Activated CD8-positive, alpha-beta T cell treated with anti-CD3 and anti-CD28 coated beads for 36 hours (primary cell): ENCODE measurements at places on chromosomes 4 and X. TPM values are rescaled to one million over a fixed set of nuclear protein-coding genes. Genes with fewer than 3 reads are reported as not detected.
A peak's percentile ranks its signal among the peaks of the same experiment; 100 is the strongest.

The SLC25A6 gene
- 460 TPM for total RNA-seq

The GABRA4 gene
- not detected for total RNA-seq

The HAND2 gene
- total RNA-seq = not detected

The USP17L13 gene
- total RNA-seq = not detected

The OTUD6A gene
- total RNA-seq = not detected

The KLHL4 gene
- total RNA-seq = not detected

DNA sequence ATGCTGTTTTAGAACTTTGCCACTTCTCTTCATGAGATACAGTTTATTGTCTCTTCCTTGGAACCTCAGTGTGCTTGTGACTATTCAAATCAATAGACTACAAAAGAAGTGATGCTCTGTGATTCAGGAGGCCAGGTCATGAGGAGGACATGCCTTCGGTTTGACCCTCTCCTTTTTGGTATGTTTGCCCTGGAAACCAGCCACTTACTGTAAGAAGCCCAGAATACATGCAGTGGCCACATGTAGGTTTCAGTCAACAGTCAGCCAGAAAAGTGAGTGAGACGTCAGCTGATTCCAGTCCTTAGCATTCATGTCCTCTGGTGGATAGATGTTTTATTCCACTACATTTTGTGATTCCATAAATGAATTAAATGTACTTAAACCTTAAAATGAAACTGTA lies 328.7 kb downstream of the PCDH18 start:
- DNase-seq = no peak
- H3K4me3 ChIP-seq = no peak overlapping the region
- H3K4me1 ChIP-seq = no peaks in the 10 kb centered on the region
- no peak overlapping the region for H3K27ac ChIP-seq

GRCh38 chrX:19585332-19586082 lies 70.2 kb upstream of the MAP3K15 start:
- H3K27ac ChIP-seq = no peak overlapping the region
- H3K27me3 ChIP-seq = no peaks in the 10 kb centered on the region
- no peak for DNase-seq

- DNase-seq = no peak
- H3K4me1 ChIP-seq = no peaks in the 10 kb centered on the region
- H3K27ac ChIP-seq = no peak overlapping the region
- peaks cover 5% of the 10 kb centered on the region for H3K36me3 ChIP-seq
- peaks cover 7% of the 10 kb centered on the region for H3K27me3 ChIP-seq
Observed at GRCh38 chr4:1490011-1490653, 83.9 kb upstream of the NKX1-1 start.

- no peaks in the 10 kb centered on the region for H3K36me3 ChIP-seq
- no peak overlapping the region for H3K4me3 ChIP-seq
- peaks cover 11% of the 10 kb centered on the region for H3K4me1 ChIP-seq
- H3K27me3 ChIP-seq = peaks cover 21% of the 10 kb centered on the region
- peak; percentile 35 for DNase-seq
- H3K27ac ChIP-seq = no peak overlapping the region
Observed at GRCh38 chr4:84573385-84574068, 9.4 kb upstream of the CDS1 start.

GRCh38 chrX:19658030-19658429 lies 142.7 kb upstream of the MAP3K15 start:
- H3K4me3 ChIP-seq = no peak overlapping the region
- no peaks in the 10 kb centered on the region for H3K27me3 ChIP-seq
- peaks cover 42% of the 10 kb centered on the region for H3K4me1 ChIP-seq
- no peak overlapping the region for H3K27ac ChIP-seq
- no peak for DNase-seq

GRCh38 chr4:25310803-25311166 lies 1.8 kb upstream of the ZCCHC4 start:
- H3K4me1 ChIP-seq = peaks cover 21% of the 10 kb centered on the region
- H3K27ac ChIP-seq = no peak overlapping the region
- DNase-seq = no peak
- H3K36me3 ChIP-seq = peaks cover 3% of the 10 kb centered on the region
- H3K4me3 ChIP-seq = no peak overlapping the region
